ENCODE measurements at places on chromosomes 7 and 10. TPM values are rescaled to one million over a fixed set of nuclear protein-coding genes. Genes with fewer than 3 reads are reported as not detected.

DNA sequence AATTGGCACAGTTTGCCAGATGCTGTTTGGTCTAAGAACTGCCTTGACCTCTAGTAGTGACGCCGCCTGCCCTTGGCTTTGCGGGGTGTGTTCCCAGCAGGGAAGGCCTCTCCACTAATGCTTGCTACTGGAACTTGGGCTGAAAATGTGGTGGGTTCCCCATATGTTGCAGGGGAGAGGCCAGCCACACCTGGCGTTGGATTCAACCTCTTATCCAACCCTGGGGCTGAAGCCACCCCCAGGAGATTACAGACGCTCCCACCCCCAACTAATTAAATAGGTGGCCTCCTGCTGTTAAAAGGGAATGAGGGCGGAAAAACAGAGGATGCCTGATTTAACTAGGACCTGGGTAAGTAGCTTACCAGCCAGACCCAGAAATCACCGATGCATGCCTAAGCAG, 19.2 kb upstream of the ATOH7 start:
- no peak for DNase-seq
- no peak overlapping the region for H3K4me3 ChIP-seq
- H3K36me3 ChIP-seq, result no peaks in the 10 kb centered on the region
- H3K4me1 ChIP-seq, result no peaks in the 10 kb centered on the region

The AKR1C2 gene
- total RNA-seq, result 5.4 TPM

DNA sequence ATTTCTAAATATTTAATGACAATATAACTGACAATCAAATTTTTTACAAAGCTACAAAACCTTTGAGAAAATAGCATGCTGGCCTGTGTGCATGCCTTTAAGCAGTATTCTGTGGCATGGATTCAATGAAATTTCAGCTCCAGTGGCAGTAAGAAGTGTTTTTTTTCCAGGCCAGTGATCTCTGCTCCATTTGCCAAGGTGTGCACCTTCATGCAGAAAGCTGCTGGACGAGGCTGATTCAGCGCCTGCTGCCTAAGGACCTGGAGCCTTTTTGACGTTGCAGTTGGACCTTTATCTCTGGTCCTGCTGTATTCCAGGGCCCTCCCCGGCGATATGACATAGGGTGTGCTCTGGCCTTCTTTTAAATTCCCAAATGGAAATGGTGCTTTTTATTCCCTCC, 26.6 kb downstream of the VWC2 start:
- no peak overlapping the region for H3K27ac ChIP-seq
- no peak overlapping the region for H3K4me3 ChIP-seq
- H3K4me1 ChIP-seq, result no peaks in the 10 kb centered on the region
- no peaks in the 10 kb centered on the region for H3K36me3 ChIP-seq
- DNase-seq, result no peak

- H3K4me1 ChIP-seq, result no peaks in the 10 kb centered on the region
- H3K4me3 ChIP-seq, result no peak overlapping the region
- no peak for DNase-seq
- no peaks in the 10 kb centered on the region for H3K27me3 ChIP-seq
- no peak overlapping the region for H3K27ac ChIP-seq
These were observed 14.5 kb downstream of the PDGFA start for GRCh38 chr7:505171-505570.

DNA sequence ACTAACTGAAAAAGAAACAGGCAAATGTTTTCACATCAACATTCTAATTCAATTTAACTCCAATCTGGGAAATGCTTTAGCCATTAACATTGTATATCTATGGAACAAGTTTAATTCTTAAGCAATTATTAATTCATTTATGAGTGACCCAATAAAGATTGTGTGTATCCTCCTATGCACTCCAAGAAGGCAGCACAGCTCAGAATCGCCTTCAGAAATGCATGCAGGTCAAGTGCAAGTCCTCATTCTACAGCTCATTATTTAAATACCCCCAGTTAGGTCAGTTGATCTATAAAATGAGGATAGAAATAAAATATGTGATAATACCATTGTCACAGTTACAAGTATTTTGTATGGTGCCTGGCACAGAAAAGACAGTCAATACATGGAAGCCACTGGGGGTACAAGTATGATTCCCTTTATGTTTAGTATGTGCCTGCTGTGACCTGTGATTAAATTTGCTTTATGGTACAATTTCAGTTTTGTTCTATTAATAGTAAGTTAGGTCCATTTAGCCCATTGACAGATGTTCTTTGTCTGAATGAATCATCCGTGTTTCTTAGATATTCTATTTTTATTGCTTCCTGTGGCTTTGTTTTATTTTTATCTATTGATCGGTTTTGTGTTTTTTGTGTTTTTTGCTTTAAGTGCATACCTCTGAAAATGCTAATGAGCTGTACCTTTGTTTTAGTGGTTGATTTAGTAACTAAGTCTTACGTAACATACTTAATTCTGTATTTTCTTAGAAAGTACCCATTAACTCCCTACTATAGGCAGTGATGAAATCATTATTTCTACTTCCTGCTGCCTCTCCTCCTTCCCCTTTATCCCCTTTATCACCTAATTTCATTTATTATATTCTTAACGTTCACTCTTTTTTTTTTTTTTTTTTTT, 42.8 kb downstream of the CPXM2 start:
- no peak for DNase-seq
- H3K27me3 ChIP-seq, result no peaks in the 10 kb centered on the region
- no peak overlapping the region for H3K27ac ChIP-seq
- H3K4me3 ChIP-seq, result no peak overlapping the region

DNA sequence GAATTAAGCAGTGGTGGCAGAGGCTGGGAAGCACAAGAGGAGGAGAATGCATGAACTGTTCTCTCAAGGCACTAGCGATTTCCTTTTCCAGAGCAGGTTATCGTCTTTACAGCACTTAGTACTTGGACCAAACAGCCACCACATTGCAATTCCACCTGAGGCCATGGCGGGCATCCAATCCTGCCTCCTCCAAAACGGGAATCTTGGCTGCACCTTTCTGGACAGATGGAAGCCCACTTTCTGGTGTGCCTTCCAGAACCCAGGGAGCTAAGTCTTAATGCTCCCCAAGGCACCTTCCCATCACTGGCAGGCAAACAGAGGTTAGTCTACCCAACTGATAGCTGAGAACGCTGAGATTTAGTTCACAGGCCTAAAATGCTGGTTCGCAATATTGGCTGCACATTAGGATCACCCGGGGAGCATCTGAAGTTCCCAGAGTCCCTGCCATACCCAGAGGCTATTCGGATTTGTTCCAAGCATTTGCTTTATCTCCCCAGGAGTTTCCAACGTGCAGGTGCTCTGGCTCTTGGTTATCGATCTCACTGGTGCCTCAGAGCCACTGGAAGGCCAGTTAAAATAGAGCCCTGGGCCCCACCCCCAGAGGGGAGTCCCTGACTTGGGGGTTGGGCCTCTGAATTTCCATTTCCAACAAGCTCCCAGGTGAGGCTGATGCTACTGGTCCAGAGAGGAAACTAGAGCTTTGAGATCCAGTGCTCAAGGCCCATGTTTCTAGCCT, 62.2 kb downstream of the KCNMA1 start:
- no peak overlapping the region for H3K4me3 ChIP-seq
- H3K27ac ChIP-seq, result peak overlapping the region; percentile 27
- no peaks in the 10 kb centered on the region for H3K36me3 ChIP-seq
- DNase-seq, result no peak
- no peaks in the 10 kb centered on the region for H3K27me3 ChIP-seq

The PLAC9 gene
- total RNA-seq, result 91.7 TPM

The BRAT1 gene
- total RNA-seq, result 37.9 TPM

- peak; percentile 74 for DNase-seq
- H3K27me3 ChIP-seq, result no peaks in the 10 kb centered on the region
- H3K27ac ChIP-seq, result peak overlapping the region; percentile 69
- H3K4me1 ChIP-seq, result peaks cover 6% of the 10 kb centered on the region
- H3K4me3 ChIP-seq, result no peak overlapping the region
These were observed 231.8 kb downstream of the KCNMA1 start for GRCh38 chr10:77405771-77406241.

- no peak overlapping the region for H3K27ac ChIP-seq
- no peaks in the 10 kb centered on the region for H3K4me1 ChIP-seq
- no peaks in the 10 kb centered on the region for H3K27me3 ChIP-seq
- DNase-seq, result no peak
These were observed 66.0 kb upstream of the SHH start for GRCh38 chr7:155878250-155878649.

DNA sequence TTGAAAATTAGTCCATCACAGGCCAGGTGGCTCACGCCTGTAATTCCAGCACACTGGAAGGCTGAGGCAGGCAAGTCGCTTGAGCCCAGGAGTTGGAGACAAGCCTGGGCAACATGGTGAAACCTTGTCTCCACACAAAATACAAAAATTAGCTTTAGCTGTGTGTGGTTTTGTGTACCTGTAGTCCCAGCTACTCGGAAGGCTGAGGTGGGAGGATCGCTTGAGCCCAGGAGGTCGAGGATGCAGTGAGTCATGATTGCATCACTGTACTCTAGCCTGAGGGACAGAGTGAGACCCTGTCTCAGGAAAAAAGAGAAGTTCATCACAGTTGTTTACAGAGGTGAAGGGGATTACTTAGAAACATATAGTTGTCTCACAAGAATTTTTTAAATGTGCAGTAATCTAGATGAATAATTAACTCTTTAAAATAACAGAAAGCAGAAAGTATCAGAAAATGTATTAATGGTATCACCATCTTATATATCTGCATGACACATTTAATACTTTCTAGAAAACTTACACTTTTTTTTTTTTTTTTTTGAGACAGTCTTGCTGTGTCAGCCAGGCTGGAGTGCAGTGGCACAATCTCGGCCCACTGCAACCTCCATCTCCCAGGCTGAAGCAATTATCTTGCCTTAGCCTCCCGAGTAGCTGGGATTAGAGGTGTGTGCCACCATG, 8.9 kb downstream of the LCOR start:
- H3K36me3 ChIP-seq, result no peaks in the 10 kb centered on the region
- H3K4me3 ChIP-seq, result no peak overlapping the region
- H3K27me3 ChIP-seq, result no peaks in the 10 kb centered on the region
- H3K27ac ChIP-seq, result no peak overlapping the region

DNA sequence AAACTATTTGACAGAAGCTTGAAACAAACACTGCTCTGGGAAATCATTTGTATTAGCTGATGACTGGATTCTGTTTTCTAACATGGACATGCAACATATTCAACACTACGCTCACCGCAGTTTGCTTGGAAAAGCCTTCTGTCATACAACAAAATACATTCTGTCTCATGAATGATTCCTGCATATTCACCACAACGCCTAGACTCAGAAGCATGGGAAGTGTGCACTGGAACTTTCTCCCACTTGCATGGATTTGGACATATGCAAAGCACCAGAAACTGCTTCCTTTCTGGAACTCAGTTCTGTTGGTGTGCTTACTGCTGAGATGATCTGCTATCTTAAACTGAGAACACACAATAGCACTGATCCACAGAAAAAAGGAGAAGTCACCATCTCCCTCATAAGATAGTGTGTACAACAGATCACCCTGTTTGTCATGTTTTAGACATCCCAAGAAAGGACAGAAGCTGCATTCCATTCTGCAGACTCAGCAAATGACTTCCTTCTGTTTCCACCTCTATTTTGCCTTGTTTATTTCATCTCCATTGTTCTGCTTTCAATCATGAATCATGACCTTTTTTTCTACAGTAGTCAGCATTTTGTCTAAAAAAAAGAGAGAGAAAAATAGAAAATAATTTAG, 115.8 kb downstream of the HTR7 start:
- H3K36me3 ChIP-seq, result no peaks in the 10 kb centered on the region
- H3K4me1 ChIP-seq, result no peaks in the 10 kb centered on the region
- no peaks in the 10 kb centered on the region for H3K27me3 ChIP-seq
- no peak overlapping the region for H3K4me3 ChIP-seq

Measured in uterus (tissue), 4 donors.